Frontal cortex (tissue), 4 donors: ENCODE measurements at places on chromosomes 2 and 18. TPM values are rescaled to one million over a fixed set of nuclear protein-coding genes. Genes with fewer than 3 reads are reported as not detected.

Gene SPP2
- not detected for total RNA-seq

Gene SERPINB10
- total RNA-seq, result 0.41 TPM

Gene C1QL2
- 0.41 TPM for total RNA-seq

Gene AMER3
- 44.0 TPM for total RNA-seq

Gene GPAT2
- 2.0 TPM for total RNA-seq

Gene LBX2
- not detected for total RNA-seq

Gene MAP2
- 678 TPM for total RNA-seq

Gene HOXD8
- not detected for total RNA-seq

Gene OTOF
- 1.6 TPM for total RNA-seq

Gene HOXD11
- not detected for total RNA-seq

Gene TRIB2
- 82.7 TPM for total RNA-seq

Gene UCN
- 1.2 TPM for total RNA-seq

Gene ANKRD44
- 101 TPM for total RNA-seq

Gene RIF1
- total RNA-seq, result 90.1 TPM

Gene RNF144A
- total RNA-seq, result 33.8 TPM

Gene WNT10A
- total RNA-seq, result not detected

Gene CDKL4
- total RNA-seq, result 14.7 TPM

Gene ITGA4
- 6.9 TPM for total RNA-seq

Gene NCL
- total RNA-seq, result 137 TPM

Gene ERMN
- total RNA-seq, result under 0.01 TPM

Gene CTIF
- total RNA-seq, result 42.0 TPM

Gene GATA6
- under 0.01 TPM for total RNA-seq

Gene TSPYL6
- total RNA-seq, result not detected

Gene RAMP1
- total RNA-seq, result 6.9 TPM

Gene ANKAR
- 52.2 TPM for total RNA-seq

Gene UGT1A5
- not detected for total RNA-seq

Gene AGAP1
- 27.3 TPM for total RNA-seq

Gene DOCK10
- 10.2 TPM for total RNA-seq

Gene KYNU
- total RNA-seq, result under 0.01 TPM

Gene TDRD15
- total RNA-seq, result under 0.01 TPM

Gene KCNIP3
- total RNA-seq, result 4.9 TPM

Gene L3MBTL4
- 34.2 TPM for total RNA-seq

Gene NT5C1B
- not detected for total RNA-seq

Gene HTR2B
- 0.41 TPM for total RNA-seq

Gene PDCL3
- 9.8 TPM for total RNA-seq

Gene ERFE
- 0.82 TPM for total RNA-seq

Gene SPDYA
- total RNA-seq, result 0.82 TPM

Gene ASPRV1
- total RNA-seq, result 2.0 TPM

Gene SRD5A2
- total RNA-seq, result not detected

Gene BMP10
- not detected for total RNA-seq

Gene DNER
- total RNA-seq, result 79.9 TPM
